ENCODE measurements at places on chromosomes 12 and 14.

- no peak for DNase-seq
Observed at GRCh38 chr12:102862486-102862885, 54.6 kb downstream of the PAH start.

DNA sequence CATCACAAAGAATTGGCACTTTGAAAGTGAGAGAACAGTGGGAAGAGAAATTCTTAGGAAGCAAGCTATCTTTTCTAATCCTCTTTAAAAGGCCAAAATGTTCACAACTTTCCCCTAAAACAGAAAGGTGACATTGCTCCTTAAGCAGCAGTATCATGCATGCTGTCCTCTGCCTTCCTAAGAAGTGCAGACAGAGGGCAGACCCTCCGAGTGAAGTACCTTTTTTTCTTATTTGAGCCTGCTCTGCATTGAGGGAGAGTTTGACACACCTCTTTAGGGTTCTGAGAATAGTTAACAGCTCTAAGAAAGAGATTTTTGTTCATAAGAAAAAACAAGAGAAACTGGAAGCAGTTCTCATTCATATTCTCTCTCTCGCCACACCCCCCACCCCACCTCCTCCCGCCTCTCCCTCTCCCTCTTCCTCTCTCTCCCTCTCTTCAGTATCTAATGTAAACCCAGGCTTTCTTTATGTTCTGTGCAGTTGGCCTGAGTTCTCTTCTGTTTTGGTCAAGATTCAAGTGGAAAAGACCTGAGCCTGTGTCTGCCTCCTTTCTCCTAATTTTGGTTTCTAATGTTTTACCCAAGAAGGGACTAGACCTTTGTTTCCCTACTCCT, 709.1 kb downstream of the DIO2 start:
- no peak for DNase-seq

DNA sequence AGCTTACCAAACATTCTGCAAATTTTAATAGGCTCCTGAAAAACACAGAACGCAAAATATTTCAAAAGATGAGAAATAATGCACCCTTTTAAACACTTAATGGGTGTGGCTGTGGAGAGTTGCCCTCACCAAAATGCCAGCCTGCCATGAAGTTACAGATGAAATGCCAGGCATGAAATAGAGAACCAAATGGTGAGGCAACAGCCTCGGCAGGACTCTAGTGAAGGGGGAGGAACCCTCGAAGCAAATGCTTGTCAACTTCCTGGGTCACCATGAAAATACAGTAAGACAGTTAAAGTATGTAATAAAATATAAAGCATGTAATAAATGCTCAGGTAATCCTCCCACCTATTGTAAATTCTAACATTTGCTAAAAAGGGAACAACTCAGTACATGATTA, 24.1 kb downstream of the DUSP16 start:
- no peak for DNase-seq

DNA sequence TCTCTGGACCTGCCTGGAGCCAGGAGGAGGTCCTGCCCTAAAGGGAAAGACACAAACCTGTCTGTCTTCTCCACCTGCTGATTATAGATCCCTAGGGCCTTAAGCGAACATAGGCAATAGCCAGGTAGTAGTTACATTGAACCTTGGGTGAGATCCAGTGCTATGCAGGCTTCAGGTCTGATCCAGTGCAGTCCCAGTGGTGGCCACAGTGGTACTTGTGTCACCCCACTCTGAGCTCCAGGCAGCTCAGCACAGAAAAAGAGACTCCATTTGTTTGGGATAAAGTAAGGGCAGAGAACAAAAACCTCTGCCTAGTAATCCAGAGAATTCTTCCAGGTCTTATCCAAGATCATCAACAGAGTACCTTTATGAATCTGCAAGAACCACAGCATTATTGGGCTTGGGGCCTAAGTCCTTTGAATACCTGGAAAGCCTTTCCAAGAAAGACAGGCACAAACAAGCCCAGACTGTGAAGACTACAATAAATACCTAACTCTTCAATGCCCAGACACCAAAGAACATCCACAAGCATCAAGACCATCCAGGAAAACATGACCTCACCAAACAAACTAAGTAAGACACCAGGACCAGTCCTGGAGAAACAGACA, 60.4 kb upstream of the KTN1 start:
- no peak for DNase-seq

DNA sequence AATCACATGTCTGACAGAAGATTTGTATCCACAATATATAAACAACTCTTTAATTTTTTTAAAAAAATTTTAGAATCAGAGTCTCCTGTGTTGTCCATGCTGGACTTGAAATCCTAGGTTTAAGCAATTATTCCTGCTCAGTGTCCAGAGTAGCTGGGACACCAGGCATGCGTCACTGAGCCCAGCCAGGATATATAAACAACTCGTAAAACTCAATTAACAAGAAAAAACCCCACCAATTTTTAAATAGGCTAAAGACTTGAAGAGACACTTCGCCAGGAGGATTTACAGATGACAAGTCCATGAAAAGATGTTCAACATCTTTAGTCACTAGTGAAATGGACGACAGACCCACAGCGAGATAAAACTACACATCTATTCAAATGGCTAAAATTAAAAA, 2.0 kb upstream of the SCN8A start:
- no peak for DNase-seq

DNA sequence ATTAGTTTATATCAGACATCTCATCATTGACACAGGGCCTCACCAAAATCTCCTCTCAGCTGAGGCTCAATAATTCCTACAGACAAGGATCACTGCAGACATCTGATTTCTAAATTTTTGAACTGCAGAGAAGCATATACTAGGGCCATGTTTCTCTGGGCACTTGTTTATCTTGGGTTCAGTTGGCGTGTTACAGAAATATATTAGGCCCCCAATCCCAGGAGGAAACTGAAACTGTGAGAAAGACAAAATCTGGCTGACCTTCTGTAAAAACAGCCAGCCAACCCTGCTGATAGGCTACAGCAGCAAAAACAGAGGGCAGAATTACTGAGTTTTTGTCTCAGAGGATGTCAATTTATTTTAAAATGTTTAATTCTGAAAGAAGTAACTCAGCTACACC, 634.6 kb downstream of the ETNK1 start:
- no peak for DNase-seq

DNA sequence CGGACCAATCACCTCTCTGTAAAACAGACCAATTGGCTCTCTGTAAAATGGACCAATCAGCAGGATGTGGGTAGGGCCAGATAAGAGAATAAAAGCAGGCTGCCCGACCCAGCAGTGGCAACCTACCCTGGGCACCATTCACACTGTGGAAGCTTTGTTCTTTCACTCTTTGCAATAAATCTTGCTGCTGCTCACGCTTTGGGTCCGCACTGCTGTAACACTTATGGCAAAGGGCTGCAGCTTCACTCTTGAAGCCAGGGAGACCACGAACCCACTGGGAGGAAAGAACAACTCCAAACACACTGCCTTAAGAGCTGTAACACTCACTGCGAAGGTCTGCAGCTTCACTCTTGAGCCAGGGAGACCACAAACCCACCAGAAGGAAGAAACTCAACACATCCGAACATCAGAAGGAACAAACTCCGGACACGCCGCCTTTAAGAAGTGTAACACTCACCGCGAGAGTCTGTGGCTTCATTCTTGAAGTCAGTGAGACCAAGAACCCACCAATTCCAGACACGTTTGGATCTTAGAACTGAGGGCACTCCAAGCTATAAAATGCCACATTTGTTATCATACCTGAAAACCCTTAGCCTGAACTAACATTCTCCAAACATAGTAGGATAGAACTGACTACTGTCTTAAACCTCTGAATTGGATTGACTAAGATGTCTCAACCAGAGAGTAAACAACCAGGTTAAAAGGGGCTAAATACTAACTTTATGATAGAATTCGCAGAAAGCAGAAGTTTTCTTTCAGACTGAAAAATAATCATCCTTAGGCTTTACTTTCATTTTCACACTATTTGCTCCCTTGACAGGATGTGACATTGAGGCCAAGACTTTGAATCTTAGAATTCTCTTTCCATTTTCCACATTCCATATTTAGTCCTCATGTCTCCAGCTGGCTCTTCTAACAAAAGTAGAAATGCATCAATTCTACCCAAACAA, 33.6 kb downstream of the CDKL1 start:
- DNase-seq = no peak

DNA sequence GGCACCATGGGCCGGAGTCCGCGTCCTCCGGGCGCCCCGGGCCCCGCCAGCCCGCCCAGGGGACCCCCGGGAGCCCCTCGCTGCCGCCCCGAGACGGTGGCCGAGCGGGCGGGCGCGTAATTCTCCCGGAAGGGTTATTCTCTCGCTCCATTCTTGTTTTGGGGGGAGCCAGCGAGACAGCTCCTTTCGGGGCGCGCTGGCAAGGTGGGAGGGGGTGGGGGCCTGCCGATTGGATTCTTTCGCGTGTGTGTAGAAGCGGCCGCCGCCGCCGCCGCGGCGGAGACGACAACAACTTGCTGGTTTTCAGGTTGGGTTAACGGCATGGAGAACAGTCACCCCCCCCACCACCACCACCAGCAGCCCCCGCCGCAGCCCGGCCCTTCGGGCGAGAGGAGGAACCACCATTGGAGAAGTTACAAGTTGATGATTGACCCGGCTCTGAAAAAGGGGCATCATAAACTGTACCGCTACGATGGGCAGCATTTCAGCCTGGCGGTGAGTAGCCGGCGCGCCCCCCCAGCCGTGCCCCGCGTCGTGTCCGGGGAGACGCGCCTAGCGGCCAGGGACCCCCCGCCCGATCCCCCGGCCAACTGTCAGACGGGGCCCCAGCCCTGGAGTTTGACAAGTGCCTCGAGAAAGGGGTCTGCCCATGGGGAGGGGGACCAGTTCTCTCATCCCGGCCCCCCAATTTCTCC, 755 bp downstream of the SETD1B start:
- DNase-seq = no peak

DNA sequence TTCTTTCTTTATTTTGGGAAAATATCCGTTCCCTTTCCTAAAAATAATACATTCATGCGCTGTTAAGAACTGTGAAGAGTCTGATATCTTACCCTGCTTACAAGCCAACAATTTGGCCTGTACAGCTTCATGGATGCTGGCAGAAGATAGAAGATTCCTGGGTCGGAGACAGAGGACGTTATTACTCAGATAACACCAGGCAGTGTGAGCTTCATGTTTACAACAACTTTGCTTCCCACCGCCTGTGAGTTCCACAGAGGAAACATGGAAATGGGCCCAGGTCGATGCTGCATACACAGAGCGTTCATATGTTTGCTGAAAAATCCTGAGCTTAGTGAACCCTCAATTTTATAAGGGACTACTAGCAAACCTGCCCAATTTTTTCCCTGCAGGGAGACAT, 705.6 kb upstream of the SEL1L start:
- no peak for DNase-seq

- DNase-seq = no peak
Observed at GRCh38 chr14:58367296-58367695, 28.4 kb upstream of the TOMM20L start.

DNA sequence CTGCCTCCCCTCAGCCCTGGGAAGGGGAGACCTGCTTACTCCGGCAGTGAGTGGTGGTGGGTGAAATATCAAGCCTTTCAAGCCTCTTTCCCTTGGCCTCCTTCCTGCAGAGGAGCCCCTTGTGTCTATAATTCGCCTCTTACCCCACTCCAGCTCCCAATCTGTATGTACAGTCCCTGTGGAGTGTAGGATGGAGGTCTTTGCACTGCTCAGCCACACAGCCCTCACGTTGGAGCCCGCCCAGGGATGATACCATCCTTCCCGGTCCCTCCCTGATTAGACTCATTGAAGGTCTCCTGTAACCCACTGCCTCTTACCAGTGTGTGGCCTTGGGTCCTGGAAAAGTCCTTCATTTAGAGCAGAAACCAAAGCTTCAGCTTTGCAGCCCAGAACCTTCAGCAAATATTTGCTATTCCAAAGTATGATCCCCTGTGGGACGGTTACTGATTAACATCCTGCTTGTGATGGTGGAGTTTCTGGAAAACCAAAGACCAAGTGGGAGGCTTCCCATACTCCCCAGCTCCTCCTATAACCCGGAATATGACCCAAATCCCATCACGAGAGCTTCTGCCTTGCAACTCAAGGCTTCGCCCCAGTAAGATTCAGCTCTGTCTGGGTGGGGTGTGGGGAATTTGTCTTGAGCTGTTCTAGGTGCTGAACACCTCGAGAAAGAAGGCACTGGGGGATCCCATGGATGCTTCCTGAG, at the start of gene SERPINA10:
Gene SERPINA10, minus strand, starts transcription at position 397 of the 706 bp plus-strand sequence. CDS start 2,675 bp downstream, outside the sequence.
- no peak for DNase-seq

DNA sequence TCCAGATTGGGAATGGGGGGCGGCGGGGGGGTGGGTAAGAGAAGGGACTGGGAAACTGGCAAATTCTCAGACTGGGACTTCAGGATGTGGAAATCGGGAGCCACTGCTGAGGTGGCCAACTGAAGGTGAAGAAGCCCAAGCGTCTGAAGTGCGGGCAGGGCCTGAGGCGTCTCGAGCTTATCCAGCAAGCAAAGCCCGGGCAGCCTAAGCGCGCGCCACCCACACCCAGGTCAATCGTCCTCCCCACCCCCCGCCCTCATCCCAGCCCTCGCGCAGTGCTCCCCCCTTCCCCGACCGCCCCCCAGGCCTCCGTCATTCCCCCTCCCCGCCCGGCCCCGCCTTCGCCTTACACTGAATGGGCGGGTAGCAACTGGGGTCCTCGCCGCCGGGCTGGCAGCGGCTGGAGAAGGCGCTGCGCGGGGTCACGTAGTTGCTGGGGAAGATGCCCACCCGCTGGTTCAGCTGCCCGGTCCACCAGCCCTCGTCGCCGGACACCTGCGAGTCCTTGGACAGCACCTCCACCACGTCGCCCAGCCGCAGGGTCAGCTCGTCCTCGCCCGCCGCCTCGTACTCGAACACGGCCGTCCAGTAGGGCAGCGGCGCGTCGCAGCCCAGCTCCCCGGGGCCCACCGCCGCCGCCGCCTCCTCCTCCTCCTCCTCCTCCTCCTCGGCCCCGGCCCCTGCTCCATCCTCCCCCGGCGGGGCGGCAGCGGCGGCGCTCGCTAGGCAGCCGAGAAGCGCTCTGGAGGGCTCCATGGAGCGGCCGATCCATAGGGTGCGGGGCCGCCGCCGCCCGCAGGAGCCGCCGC, 693 bp downstream of the MAP3K9 start:
- DNase-seq = no peak

GRCh38 chr12:50555471-50555885, 50.7 kb downstream of the DIP2B start:
- no peak for DNase-seq

DNA sequence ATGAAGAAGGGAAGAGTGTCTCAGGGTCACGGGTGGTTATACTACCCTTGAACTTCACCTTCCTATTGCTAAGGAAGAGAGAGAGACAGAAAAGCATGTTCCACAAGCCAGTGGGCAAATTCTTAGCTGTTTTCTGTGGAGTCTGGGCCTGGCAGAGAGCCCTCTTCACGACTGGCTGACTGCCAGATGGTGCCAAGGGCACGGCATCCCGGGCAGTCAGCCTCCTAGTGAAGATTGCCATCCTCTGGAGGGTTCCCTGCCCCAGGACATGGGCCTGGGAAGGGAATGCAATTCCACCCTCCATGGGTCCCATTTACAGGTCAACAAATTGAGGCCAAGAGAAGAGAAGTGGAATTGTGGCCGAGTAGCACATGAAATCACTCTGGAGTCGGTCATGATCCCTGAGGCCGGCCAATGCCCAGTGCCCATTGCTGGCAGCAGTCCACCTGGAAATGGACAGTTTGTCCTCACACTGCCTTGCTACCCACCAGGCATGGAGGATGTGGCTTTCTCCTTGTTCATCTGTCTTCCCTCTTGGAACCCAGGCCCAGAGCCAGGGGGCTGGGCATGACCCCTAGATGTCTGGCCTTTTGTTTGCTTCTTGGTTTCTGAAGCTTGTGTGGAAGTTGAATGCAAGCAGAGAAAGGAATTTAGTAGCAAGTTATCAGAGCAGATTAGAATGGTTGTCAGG, 9.9 kb downstream of the TUNAR start:
- no peak for DNase-seq

All from NCI-H2081 treated with DMSO at 0.1 percent for 48 hours (cell line).